ENCODE measurements at places on chromosomes 13 and 19. TPM values are rescaled to one million over a fixed set of nuclear protein-coding genes. Genes with fewer than 3 reads are reported as not detected.

MAP1S gene
- 31.8 TPM for total RNA-seq

KLK10 gene
- 0.22 TPM for total RNA-seq

PCDH9 gene
- total RNA-seq = 11.8 TPM

ZNF345 gene
- total RNA-seq = 11.8 TPM

ADAMTS10 gene
- 140 TPM for total RNA-seq

CACNA1A gene
- 4.0 TPM for total RNA-seq

All from tibial nerve (tissue), 4 donors.